ENCODE measurements at places on chromosomes 3 and 15.

DNA sequence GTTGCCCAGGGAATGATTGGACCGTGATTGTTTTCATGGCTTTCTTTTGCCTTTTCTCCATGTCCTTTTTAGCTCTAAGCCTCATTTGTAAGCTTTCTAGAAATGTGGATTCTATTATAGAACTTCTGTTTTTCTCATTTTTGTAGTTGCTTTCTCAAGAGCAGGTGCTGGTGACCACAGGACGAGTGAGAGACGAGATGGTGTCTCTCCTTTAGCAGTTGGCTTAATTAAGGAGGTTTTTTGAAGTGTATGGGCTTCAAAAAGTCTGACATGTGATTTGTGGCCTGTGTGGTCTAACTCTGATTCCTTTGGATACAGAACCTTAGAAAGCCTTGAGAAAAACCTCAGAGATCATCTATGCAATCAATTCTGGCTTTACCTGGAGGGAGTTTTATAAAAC is 292.8 kb downstream of the LPP start:
- DNase-seq = no peak

DNA sequence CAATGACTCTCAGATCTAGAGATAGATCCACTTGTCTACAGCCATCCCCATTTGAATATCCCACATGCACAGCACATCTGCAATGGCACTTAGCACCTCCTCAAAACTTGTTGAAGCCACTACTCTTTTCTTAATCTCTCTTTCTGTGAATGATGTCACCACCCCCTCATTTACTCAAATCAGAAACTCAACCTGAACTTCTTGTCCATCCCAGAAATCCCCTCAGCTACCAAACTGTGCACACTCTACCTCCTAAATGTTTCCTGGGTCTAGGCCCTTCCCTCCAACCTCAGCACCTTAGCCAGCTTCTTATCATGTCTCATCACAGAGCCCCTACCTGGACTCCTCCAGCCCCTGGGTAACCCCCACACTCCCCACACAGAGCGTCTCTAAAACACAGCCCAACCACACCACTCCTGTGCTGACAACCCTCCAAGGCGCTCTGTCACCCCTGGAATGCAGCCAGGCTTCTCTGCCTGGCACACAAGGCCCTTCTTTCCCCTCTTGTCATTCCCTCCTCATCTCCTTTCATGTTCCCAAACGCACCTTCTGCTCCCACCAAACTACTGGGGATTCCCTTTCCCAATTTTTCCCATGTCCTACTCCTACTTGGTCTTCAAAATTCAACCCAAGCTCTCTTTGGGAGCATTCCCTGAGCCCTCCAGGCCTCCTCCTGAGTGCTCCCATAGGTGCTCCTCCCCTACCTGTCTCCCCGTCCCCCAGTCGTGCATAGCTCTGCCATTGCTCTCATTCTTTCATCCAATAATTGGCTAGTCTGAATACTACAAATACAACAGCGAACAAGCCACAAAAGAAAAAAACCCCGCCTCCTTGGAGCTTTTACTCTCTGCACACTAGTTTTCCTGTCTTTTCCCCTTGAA is 39.8 kb upstream of the ZBTB38 start:
- DNase-seq = peak; percentile 59

DNA sequence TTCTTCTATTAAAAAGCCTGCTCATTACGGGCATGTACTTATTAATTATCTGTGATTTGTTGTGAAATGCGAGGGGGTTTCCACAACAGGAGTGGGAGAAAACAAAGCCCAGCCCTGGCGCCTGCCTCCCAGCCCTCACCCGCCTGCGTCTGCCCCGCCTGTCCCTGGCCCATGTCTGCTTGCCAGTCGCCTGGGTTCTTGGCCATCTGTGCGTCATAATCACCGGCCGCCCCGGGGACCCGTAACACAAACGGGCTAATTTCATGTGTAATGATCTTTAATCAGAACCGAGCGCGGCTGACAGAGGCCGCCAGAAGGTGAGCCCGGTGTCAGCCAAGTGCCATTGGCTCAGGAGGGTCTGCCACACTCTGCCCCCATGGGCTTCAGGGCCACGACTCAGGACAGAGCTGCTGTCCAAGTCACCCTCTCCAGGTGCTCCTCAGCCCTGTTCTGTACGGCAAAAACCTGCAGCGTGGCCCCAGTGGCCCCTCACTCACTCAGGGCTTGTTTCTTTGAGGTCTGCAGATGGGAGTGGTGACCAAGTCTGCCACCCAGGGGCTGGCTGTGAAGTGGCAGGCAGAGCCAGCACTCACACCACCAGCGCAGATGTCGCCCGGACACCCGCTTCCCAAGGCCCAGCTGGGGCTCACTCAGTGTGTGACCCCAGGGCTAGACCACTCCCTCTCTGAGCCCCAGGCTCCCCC is 28.8 kb upstream of the TMEM115 start:
- no peak for DNase-seq

DNA sequence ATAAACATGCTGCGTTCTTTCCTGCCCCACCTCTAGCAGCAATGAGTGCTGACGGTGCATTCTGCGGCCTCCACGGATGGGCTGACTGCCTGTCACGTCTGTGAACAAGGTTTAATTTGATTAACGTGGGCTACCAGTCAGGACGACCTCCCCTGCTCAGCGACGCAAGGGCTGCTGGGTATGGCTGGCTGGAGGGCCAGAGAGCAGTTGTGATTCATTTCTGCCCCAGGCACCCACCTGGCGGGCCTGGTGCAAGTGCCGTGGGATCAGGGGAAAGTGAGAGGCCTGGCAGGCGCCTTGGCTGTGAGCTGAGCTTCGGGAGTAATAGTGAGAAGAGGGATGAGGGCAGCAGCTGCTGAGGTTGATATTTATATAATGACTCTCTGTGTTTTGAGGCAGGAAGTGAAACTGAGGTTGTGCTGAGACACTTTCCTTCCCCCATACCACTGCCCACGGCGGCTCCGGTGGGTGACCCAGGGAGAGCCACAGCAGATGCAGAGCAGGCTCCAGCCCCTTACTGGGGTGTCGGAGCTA is 190.4 kb upstream of the BCL6 start:
- peak; percentile 85 for DNase-seq

DNA sequence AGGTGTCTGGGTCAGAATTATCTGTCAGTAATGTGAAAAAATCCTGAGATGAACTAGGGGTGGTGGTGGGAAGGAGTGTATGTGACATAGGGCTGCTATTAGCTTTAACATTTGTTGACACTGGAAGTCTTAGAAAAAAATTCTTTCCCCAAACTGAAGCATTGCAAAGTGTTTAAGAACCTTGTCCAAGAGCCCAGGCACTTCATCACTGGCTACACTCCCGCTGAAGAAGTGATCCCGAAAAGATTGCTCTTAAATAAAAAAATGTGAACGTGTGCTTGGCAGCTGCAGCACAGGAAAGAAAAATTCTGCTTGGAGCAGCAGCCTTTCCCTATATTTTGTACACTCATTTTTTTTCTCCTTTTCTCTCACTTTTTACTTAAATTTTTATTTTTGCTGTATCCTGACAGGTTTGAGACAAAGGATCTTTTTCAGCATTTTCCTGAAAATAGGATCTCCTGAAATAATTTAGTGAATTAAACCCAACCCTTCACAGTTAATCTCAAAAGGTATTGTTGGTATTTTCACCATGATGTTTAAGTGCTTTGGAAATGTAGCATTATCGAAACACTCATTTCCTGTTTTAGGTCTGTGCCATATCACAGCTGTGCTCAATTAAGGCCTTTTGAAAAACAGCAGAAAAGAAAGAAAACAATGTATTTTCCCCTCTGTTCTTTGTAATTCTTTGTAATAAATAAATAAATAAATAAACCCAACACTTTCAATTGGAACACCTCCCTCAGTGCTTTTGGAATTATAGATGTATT is 477.6 kb downstream of the ZNF385D start:
- no peak for DNase-seq

GRCh38 chr15:65033659-65034269 is 4.3 kb upstream of the MTFMT start:
- no peak for DNase-seq

- no peak for DNase-seq
Observed at GRCh38 chr15:88604381-88605188, 16.6 kb upstream of the AEN start.
